ENCODE measurements at places on chromosomes 3 and 15.

GRCh38 chr3:16816048-16816780 is 68.5 kb upstream of the PLCL2 start:
- no peak for DNase-seq

GRCh38 chr3:112776000-112776399 is 70.7 kb downstream of the CD200R1L start:
- no peak for DNase-seq

DNA sequence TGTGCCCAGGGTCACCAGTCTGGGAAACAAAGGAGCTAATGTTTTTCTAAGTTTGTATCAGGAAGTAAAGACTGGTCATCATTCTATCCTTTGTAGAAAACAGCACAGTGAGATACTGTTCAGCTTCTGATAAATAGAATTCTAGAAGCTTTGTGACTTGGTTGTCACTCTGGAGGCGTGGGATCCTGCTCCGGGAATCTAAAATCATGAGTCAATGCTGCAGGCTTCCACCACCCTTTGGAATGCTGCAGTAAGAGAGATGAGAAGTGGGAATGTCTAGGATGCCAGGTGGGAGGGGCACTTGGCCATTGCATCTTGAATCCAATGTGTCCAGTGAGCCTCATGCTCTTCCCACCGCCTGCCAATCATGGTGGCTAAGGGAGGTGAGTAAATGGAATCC is 40.9 kb downstream of the SAMMSON start:
- no peak for DNase-seq

GRCh38 chr3:157769378-157769777 is 266.2 kb upstream of the VEPH1 start:
- DNase-seq = no peak

- DNase-seq = no peak
Observed at GRCh38 chr3:17055374-17056276, 170.9 kb downstream of the PLCL2 start.

GRCh38 chr3:161925749-161926360 is 429.2 kb downstream of the OTOL1 start:
- DNase-seq = no peak

GRCh38 chr15:100809151-100809550 is 70.5 kb upstream of the ALDH1A3 start:
- no peak for DNase-seq

DNA sequence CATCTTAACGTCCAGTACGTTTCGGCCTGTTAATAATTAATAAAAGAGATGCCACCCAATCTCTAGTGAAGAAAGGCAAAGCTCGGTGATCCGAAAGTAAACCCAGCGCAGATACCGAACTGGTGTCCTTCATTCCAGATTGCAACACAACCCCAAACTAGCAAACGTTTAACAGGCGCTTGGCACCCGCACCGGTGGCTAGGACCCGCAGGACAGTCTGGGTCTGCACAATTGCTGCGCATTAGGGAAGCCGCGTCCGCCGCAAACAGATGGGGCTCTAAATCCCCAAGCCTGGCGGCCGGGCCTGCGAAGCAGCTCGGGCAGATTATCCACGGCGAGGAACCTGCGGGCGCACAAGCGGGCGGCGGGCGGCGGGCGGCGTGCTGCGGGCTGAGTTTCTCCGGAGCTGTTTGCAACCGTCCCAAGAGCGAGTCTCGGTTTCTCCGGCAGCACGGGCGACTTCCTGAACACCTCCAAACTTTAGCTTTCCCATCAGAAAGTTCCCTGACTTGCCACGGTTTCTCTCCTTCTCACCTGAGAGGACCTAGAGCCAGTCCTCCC is 112.1 kb upstream of the ICE2 start:
- DNase-seq = peak; percentile 90

- DNase-seq = no peak
Observed at GRCh38 chr3:38327335-38328009, 19.1 kb upstream of the XYLB start.

DNA sequence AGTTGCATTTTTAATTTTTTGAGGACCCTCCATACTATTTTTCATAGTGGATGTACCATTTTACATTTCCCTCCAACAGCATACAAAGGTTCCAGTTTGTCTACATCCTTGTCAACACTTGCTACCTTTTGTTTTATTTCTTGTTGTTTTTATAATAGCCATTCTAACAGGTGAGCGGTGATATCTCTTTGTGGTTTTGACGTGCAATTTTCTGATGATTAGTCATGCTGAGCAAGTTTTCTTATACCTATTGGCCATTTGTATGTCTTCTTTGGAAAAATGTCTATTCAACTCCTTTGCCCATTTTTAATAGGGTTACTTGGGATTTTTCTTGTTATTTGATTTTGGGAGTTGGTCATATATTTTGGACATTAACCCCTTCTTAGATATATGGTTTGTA is 187.0 kb downstream of the CDIN1 start:
- DNase-seq = no peak

DNA sequence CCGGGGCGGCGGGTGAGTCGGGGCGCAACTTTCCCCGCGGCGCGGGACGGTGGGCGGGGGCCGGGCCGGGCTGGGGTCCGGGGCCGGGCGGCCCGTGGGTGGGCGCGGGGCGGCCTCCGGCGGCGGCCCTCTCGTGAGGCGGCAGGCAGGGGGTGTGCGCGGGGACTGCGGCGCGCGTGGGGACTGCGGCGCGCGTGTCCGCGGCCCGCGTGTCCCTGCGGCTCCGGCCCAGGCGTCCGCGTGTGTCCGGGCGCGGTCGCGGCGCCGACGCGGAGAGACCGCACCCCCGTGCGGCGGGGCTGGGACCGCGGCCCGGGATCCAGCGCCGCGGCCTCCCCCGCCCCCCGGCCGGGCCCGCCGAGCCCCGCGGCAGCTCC is 349 bp downstream of the PLXNA1 start:
- DNase-seq = no peak

DNA sequence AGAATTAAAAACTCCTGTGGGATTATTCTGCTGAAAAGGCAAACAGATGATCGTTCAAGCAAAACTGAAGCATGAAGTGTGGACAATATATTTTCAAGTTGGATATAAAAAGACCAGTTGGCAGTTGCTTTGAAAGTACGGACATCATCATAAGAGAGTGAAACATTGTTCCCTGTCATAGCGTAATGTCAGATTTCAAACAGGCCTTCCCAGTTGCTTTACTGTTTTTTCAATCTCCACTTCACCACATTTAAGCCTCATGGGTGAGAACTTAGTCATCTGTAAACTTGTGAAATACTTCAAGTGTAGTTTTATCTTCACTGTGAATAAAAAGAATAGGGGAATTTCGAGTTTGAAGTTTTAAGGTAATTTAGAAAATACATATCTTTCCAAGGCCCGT is 435.1 kb upstream of the CNTN3 start:
- no peak for DNase-seq

DNA sequence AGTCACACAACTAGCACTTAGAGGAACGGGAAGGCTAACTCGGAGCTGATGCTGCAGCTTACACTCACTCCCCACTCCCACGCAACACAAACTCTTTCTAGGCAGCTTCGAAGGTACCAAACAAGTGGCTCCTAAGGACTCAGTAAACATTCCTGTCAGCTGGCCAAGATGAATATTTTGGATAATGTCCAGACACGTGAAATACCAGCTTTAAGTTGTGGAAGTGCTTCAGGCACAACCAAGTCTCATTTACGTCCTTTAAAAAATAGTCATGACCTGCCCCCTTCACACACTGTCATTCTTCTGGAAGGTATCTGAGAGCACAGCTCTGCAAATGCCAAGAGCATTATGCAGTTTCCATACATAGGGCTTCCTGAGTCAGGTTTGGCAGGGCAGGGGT is 1005.9 kb upstream of the CFAP20DC start:
- no peak for DNase-seq

GRCh38 chr15:82168296-82168695 is 94.2 kb downstream of the EFL1 start:
- DNase-seq = peak; percentile 66

- DNase-seq = peak; percentile 64
Observed at GRCh38 chr3:129333891-129334290, 55.2 kb downstream of the HMCES start.

DNA sequence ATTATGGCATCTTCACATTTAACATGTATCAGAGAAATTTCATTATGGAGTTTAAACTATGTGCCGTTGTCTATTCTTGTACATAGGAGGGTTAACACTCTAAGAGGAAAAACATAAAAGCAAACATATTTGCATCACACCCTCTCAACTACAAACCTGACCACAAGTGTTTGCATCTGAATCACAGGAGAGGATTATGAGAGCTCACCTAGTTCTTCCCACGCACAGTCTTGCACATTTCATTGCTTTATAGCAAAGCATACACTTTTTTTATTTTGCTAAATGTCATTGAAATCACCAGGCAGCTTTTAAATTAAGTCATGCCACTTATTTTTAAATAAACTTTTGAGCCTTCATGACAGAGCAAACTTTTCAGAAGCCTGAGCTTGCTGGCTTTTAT is 12.5 kb downstream of the TRAT1 start:
- no peak for DNase-seq

DNA sequence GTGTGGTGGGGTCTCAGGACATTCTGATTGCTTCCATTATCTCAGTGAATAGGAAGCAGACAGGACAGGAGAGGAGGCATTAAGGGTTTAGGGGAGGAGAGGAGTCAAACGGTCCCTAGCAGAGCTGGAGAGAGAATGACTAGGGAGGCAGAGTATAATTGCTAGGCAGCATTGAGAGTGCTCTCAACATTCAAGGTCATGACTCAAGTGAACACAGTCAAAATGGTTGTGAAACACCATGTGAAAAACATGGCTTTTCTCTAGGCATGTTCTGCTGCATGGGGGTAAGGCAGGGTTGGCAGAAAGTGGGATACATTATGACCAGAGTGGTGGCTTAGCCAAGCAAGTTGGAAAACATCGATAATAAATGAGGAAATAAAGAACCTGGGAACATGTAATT is 19.5 kb upstream of the HRH1 start:
- no peak for DNase-seq

DNA sequence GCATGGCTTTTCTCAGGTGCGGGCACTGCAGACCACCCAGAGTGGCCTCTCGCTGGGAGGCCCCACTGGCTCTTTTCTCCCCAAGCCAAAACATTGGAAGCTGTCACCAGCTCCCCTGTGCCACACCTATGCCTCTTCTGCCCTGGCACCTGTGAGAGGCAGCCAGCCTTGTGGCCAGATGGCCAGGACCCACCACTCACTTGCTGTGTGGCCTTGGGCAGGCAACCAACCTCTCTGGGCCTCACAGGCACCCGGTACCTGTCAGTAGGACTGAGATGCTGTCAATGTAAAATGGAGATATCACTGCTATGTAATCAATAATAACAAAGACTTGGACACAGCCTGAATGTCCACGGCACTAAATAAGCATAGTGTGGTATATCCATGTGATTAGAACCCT is 36.5 kb downstream of the SRPRB start:
- no peak for DNase-seq

- DNase-seq = no peak
Observed at GRCh38 chr15:85869124-85869523, 74.4 kb upstream of the KLHL25 start.

- DNase-seq = no peak
Observed at GRCh38 chr3:63279005-63279841, 1.1 kb downstream of the SYNPR start.

DNA sequence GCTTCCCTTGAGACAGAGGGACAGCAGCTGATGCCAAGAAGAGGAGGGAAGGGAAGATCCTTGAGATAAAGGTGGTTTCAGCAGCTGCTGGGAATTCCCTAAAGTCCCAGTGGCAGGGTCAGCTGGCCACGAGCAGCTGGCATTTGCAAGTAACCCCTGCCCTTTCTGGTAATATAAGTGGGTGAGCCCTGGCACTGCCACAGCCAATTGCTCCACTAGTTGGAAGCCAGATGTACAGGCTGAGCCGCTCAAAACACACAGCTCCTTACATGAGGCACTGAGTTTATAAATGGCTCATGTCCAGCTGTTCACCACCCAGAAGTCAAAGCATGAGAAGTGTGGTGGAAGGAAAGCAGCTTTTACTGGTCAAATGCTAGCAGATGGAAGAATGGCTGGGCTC is 35.4 kb downstream of the PRR20G start:
- DNase-seq = no peak

DNA sequence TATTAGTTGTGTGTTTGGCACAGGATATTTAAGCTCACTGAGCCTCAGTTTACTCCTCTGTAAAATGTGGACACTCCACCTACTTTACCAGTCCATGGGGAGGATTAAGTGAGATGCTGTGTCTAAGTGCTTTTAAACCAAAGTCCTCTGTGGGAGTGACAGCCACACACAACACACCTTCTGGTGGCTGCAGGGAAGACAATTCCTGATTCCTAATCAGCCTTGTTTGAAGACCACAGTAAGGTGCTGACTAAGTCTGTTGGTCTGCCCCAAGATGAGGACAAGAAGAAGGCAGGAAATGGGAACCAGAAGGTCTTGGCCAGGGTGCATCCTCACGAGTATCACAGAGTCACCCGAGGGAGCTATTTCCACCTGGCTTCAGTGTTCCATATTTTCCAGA is 52.3 kb downstream of the EPHB1 start:
- no peak for DNase-seq

GRCh38 chr15:97729270-97729669 is 231.2 kb upstream of the ARRDC4 start:
- no peak for DNase-seq

GRCh38 chr15:88752951-88753350 is 50.3 kb upstream of the ACAN start:
- DNase-seq = no peak

DNA sequence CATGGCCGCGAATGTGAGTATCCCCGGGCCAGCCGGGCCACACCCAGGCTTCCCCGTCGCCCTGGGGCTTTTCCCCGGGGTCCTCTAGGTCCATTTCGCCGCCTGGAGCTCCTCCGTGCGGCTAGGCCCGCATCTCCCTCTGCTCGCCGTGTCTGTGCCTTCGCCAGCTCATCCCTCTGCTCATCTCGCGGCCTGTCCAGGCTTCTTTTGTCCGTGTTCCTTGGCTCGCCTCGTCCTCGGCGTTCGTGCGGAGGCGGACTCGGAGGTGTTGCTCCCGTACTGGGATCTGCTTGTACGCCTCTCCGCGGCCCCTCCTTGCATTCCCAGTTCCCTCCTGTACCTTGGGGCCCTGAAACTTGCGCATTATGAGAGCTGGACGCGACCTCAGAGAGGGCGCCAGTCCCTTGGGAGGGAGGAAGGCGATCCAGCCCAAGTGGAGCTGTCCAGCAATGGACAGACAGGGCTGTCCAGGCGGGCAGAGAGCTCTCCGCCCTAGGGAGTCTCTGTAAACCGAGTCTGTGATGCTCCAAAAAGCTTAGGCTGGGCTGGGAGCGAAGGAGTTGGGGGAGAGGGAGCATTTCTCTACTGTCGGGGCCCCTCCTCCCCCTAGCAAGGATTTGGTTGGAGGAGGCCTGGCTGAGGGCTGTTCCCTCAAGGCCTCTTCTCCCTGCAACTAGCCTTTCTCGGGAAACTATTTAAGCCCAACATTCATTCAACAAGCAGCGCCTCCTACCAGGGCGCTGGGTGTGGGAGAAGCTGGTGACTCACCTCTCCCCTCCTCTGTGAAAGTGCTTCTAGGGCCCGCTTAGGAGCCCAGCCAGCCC is 553 bp downstream of the TMEM43 start:
- DNase-seq = no peak

GRCh38 chr3:182973047-182973446 is 7.3 kb downstream of the DCUN1D1 start:
- DNase-seq = no peak

Data from posterior cingulate gyrus (tissue), 11 donors.